Epithelial cell of alveolus of lung (primary cell): ENCODE measurements at places on chromosomes 1 and 21. TPM values are rescaled to one million over a fixed set of nuclear protein-coding genes. Genes with fewer than 3 reads are reported as not detected.

The C1orf141 gene
- total RNA-seq = not detected in 2 replicates

The MYOG gene
- 22.8 TPM in 1 of 2 replicates, not detected in the other for total RNA-seq

The ILDR2 gene
- under 0.01 TPM in 1 of 2 replicates, not detected in the other for total RNA-seq

The HSD11B1 gene
- 40.5 and 168 TPM in 2 replicates for total RNA-seq

The FCGR2B gene
- not detected in 2 replicates for total RNA-seq

The ZMYND12 gene
- 0.26 and 0.96 TPM in 2 replicates for total RNA-seq

The SLC2A5 gene
- total RNA-seq = 0.64 and 1.8 TPM in 2 replicates

The CELSR2 gene
- 1.8 and 7.7 TPM in 2 replicates for total RNA-seq

The LCE1A gene
- total RNA-seq = not detected in 2 replicates

The ADCY10 gene
- 0.78 and 1.2 TPM in 2 replicates for total RNA-seq

The LAPTM5 gene
- 0.39 and 3.7 TPM in 2 replicates for total RNA-seq

The GLIS1 gene
- total RNA-seq = 1.8 and 4.2 TPM in 2 replicates

The CD48 gene
- not detected in 2 replicates for total RNA-seq

The HAPLN2 gene
- total RNA-seq = 1.9 TPM in 1 of 2 replicates, not detected in the other

The TRAPPC3 gene
- 66.5 and 102 TPM in 2 replicates for total RNA-seq

The SMIM1 gene
- 0.39 and 19.9 TPM in 2 replicates for total RNA-seq

The CSMD2 gene
- 0.08 and 0.26 TPM in 2 replicates for total RNA-seq

The S100A5 gene
- not detected in 2 replicates for total RNA-seq

The TMEM63A gene
- 10.0 and 25.4 TPM in 2 replicates for total RNA-seq
